ENCODE measurements at places on chromosomes 13 and 19.

DNA sequence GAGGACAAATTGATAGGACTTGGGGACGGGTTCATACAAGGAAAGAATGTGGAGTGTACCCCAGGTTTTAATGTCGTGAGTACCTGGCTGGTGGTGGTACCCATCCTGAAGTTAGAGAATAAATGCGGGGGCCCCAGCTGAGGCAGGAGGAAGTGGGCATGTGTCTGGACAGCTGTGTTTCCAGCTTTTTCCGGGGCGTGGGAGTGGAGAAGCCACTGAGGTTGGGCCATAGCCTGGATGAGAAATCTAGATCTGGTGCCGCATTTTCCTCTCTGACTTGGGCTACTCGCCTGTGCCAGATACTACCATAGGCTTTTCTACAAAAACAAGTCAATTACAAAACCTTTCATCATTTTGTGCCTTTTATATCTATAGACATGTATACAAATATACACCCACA is 147.4 kb downstream of the STK24 start:
- DNase-seq = no peak

- DNase-seq = no peak
These were observed 18.3 kb downstream of the NWD1 start for GRCh38 chr19:16737911-16738310.

DNA sequence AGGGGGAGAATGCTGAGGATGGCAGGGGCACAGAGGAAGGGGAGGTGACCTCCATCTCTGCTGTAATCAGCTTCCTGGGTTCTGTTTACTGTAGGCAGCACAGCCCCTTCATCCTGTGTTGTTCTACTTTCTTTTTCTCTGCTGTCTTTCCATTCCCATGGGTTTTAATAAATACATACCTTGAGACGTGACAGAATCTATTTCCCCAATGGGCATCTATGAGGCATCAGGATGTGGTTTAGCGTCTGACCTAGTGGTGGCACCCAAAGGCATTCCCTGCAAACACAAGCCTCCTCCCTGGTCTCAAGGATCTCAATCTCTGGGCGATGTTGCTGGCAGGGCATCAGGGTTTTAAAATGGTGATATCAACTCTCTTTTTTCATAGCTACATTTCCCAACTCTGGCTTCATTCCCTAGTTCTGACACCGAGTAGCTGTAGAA is 60.8 kb downstream of the ALOX5AP start:
- no peak for DNase-seq

DNA sequence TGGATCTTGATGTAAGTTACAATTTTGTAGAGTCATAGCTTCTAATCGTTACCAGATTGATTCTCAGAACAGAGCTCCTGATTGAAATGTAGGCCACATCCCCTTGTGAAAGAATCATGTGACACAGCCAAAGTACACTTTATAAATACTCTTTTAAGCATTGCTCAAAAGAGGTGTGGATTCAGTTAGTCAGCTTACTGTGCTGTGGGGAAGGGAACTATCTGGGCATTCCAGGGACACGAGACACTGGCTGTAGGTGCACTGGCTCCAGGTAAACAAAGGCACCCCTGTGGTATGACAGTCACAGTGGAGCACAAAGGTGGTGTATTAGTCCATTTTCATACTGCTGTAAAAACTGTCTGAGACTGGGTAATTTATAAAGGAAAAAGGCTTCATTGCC is 222.8 kb downstream of the LIG4 start:
- DNase-seq = no peak

- no peak for DNase-seq
These were observed 4.3 kb downstream of the ONECUT3 start for GRCh38 chr19:1757468-1758230.

DNA sequence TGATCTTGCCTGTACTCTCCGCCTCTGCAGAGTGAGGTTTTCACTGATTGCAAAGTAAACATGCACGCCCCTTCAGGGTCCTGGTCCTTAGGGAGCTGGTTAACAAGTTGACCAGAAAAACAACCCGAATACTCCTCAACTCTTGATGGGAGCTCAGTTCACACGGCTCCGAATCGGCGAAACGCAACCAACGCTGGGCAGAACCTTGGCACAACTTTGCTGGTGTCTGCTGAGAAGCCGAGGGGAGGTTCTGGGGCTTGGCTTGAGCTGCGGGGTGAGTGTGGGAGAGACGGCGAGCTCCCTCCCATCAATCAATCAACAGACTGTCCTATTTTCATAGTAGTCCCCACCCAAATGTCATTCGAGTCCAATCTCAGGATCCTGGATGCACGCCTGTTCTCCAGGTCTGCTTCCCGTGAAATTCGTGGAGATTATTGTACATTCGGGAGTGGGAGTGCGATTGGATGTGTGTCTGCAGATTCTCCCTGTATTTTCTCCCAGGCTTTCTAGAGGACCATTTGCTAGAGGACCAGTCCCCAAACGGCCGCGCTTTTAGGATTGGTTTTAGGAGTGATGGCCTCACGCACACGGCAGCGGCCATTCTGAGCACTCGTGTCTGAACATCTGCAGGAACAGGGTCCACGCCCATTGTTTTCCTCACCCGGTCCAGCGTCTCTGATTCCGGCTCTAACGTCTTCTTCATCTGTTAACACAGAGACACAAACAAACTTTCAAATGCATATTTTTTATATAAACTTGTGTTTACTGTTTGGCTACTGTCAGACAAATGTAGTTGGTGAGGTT is 51.6 kb upstream of the F7 start:
- no peak for DNase-seq

DNA sequence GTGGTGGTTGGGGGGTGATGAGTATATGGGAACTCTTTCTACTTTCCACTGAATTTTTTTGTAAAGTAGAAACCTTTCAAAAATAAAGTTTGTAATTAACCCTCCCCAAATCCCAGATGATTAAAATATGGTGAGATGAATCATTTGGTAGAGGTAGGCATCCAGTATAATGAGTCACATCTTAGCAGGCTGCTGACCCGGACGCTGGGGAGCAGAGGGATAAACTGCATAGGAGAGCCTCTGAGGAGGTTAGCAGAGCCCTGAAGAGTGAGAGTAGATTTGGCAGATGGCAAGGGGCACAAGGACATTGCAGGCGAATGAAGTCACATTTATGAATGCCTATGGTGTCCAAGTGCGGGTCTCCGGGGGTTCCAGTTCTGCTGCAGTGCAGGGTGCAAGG is 293.8 kb downstream of the FGF9 start:
- no peak for DNase-seq

GRCh38 chr13:42539670-42540069 is 34.3 kb upstream of the TNFSF11 start:
- DNase-seq = no peak

- no peak for DNase-seq
These were observed 120.0 kb upstream of the RFC3 start for GRCh38 chr13:33697926-33698325.

GRCh38 chr19:34430738-34431625 is 2.8 kb downstream of the UBA2 start:
- no peak for DNase-seq

GRCh38 chr19:50383001-50383851 is 921 bp upstream of the POLD1 start:
- DNase-seq = no peak

DNA sequence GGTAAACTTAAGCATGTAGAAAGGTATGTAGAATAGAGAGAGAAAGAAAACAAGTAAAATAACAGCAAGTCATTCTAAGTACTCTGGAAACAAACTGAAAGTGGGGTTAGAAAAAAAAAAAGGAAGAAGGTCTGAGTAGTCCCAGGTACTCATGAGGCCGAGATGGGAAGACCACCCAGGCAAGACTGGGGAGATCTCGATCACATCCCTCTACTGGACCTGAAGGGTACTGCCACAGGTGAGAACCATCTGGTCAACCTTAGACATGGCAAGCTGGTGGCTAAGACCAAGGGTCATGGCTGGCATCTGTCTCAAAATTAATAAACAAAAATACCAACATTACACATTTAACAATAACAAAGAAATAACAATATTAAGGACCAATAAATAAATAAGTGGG is 36.3 kb upstream of the ZNF724 start:
- DNase-seq = no peak

DNA sequence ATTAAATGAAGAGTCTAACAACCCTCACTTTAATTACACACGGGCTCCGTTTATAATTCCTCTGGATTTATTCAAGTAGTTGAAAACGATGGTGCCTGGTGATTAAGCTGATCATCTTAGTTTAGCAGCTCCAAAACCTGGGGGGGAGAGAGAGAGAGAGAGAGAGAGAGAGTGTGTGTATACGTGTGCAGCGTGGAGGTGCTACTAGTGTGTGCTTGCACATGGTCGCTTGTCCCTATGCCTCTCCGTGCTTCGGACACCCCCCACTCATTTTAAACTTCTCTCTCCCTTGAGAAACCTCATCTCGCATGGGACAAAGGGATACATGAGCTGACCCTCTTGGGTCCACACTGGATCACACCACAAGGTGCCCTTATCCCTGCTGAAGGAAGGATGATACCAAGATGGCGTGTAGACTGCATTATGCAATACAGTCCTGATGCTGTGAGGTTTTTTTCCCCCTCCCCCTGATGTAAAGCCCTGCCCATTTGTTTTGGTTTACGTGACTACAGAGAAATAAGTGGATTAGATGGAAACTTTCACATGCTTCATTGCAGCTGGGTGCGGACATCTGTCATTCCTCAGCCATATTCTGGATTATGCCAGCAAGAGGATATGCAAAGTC is 320.8 kb downstream of the ZNF536 start:
- DNase-seq = no peak

GRCh38 chr13:62747629-62748028 is 1332.0 kb upstream of the PCDH20 start:
- DNase-seq = no peak

DNA sequence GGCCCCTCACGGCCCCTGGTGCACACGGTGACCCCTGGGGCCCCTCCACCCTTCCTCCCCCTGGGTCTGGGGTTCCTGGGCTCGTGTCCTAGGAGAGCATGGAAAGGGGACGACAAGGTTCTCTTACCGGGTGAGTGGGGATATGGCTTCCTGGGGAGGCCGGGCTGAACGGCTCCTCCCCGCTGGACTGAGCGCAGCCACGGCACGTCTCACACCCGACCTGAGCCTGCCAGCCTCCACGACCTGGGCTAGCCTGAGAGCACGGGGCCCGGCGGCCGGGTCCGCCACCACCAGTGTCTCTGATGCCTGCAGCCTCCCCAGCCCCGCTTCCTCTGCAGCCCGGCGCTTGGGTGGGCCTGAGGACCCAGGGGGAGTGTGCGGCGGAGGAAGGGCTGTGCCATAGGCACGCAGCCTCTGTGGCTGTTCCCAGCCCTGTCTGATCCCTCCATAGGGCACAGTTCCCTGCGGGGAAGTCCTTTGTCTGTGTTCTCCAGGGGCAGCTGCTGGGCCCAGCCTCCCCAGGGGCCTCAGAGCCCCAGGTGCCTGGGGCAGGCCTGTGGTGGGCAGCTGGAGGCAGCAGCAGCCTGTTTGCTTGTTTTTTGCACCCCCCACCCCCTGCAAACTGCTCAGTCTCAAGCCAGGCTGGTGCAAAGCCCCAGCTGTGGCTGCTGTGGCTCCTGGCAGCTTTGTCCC is 15.0 kb downstream of the PLIN4 start:
- no peak for DNase-seq

GRCh38 chr13:21361123-21361522 is 98.0 kb downstream of the ZDHHC20 start:
- DNase-seq = no peak

DNA sequence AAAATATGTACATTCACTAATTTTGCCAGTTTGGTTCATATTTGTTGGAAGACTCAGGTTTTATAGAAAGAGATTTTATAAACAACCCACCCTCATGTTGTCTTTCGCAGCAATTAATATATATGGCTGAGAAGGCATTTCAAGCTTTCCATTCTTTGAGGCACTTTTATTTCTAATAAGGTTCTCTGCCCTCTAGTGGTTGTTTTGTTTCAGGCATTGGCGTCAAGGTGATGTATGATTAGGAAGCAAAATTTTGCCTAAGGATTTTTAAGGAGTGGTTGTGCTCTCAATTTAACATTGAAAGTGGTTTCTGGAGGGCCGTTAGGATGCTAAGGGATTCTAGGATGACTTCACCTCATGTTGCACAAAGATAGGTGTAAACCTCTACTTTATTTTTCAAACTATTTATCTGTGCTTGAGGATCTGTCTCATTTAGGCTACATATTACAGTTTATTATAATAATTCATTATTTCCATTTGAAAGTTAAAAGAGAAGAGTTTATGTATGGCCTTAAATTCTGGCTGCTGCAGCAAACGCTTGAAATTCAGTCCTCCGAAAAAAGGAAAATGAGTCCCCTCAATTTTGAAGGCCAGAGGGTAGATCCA is 35.9 kb downstream of the OXGR1 start:
- no peak for DNase-seq

- DNase-seq = no peak
These were observed 17.7 kb downstream of the NFIX start for GRCh38 chr19:13012690-13013608.

- no peak for DNase-seq
These were observed 666 bp downstream of the CELF5 start for GRCh38 chr19:3225169-3225485.

- no peak for DNase-seq
These were observed 38.8 kb downstream of the CARD8 start for GRCh38 chr19:48216933-48217332.

DNA sequence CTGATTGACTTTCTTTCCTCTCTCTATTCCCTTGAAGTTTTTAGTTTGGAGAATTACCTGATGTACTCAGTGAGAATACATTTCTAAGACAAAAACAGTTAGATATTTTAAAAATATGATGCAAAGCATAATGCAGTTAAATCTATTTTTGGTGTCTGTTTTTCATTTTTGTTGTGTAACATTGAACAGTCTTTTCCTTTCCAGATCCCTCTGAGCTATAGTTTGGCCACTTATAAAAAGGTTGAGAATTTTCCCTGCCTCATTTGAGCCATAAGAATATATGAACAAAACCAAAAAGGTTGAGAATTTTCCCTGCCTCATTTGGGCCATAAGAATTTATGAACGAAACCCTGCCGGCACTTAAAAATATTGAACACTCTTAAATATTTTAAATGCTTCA is 57.0 kb upstream of the IPO5 start:
- DNase-seq = no peak

- peak; percentile 75 for DNase-seq
These were observed 640 bp upstream of the ZNF544 start for GRCh38 chr19:58227964-58228584.

DNA sequence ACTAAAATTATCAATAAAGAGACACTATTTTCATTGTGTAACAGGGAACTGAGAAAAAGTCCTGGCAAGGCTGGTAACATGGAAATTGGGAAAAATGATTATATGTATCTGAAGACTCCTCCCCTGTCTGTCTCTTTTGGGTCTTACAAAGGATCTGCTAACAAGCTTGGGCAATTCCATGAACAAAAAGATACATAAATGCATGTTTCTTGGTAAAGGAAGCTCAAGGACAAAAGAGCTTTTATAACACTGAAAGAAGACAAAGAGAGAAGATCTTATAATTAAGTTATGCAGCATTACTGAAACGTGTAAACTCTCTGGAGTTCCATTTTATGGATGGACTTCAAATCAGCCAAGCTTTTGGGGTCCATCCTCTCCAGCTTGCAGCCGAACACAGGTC is 29.2 kb downstream of the EFNB2 start:
- DNase-seq = no peak
